ENCODE measurements at places on chromosomes 12 and 14.

- no peak for DNase-seq
These were observed 93.7 kb downstream of the HMGA2 start for GRCh38 chr12:65918021-65918420.

DNA sequence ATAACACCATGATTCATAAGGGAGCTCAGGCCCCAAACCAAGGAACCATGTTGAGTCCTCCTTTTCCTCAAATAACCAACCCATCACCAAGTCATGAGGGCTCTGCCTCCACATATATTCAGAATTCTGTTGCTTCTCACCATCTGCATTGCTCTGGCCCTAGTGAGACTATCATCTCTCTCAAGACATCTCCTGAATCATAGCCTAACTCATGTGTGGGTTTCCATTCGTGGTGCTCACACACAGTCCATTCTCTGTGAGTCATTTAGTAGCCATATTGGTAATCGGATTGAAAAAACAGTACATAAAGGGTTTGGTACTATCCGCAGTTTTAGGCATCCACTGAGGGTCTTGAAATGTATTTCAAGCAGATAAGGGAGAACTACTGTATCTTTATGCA lies 5.1 kb upstream of the SLC38A2 start:
- no peak for DNase-seq

DNA sequence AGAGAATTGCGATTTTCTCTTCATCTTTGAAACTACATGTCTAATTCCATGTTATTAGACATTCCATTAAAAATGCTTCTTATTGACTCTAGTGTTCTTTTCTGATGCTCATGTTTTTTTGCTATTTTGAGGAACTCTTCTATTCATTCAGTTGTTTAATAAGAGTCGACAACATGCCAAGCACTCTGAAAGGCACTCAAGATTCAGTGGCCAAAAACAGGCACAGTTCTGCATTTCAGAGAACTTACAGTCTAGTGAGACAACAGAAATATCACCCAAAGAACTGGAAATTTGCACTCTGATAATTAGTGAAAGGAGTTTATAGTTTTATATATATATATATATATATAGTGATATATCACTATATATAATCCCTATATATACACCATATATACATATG lies 111.7 kb downstream of the TSHR start:
- no peak for DNase-seq

GRCh38 chr12:22692964-22693555 lies 68.1 kb downstream of the ETNK1 start:
- DNase-seq, result no peak

DNA sequence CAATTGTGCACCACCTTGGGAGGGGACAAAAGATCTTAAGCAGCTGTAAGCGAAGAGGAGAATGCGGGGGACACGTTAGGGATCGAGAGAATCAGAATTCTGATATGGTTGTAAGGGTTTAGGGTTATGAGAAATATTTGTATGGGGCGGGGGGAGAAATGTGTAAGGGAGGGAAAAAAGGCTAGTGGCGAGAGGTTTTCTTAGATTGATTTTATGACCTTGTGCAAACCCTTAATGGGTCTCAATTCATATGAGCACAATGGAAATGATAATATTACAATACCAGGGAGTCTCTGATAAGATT lies 396 bp downstream of the NDUFA9 start:
- DNase-seq, result no peak

GRCh38 chr14:102496958-102497744 lies 12.4 kb downstream of the ANKRD9 start:
- no peak for DNase-seq

- no peak for DNase-seq
These were observed 225.9 kb downstream of the MSRB3 start for GRCh38 chr12:65504417-65504816.

DNA sequence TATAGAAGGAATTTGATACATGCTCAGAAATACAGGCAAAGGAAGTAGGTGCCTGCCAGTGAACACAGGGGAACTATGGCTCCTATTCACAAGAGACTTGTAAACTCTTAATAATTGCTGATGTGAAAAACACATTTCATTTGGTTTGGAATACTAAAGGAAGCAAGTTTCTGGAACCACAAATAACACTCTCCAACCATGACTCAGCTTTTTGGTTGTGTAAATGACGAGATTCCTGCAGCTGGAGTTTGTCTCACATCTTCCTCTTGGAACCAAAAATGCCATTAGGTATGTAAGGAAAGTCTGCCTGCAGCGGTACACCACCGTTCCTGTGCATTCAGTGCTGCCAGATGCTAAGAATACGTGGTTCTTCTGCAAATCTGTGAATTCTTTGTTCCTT lies 4.5 kb upstream of the OR11H6 start:
- DNase-seq, result no peak

- DNase-seq, result no peak
These were observed 37.1 kb upstream of the AMN1 start for GRCh38 chr12:31765931-31766330.

DNA sequence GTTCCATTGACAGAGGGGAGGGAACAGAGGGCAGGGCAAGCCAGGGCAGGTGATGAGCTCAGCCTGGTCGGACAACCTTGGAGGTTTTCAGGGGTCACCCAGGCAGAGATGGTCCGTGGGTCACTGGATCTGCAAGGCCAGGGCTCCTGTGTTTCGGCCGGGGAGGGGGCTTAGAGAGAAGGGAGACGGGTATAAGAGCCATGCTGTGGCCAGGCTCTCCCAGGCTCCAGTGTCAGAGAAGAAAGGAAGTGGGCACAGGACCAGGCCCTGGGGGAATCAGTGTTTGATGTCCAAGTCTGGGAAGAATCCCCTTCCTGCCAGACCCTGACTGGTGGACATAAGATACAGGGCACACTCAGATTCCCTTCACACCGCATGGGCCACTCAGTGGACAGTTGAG lies 36.9 kb downstream of the DIO3 start:
- no peak for DNase-seq

DNA sequence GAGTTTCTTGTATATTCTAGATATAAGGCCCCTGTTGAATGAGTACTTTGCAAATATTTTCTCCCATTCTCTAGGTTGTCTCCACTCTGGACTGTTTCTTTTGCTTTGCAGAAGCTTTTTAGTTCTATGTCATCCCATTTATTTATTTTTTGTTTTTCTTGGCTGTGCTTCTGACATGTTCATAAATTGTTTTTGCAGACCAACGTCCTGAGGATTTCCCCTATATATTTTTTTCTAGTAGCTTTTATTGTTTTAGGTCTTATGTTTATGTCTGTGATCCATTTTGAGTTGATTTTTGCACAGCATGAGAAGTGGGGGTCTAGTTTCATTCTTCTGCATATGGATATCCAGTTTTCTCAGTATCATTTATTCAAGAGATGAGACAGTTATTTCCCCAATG lies 70.4 kb upstream of the BTG1 start:
- DNase-seq, result no peak

DNA sequence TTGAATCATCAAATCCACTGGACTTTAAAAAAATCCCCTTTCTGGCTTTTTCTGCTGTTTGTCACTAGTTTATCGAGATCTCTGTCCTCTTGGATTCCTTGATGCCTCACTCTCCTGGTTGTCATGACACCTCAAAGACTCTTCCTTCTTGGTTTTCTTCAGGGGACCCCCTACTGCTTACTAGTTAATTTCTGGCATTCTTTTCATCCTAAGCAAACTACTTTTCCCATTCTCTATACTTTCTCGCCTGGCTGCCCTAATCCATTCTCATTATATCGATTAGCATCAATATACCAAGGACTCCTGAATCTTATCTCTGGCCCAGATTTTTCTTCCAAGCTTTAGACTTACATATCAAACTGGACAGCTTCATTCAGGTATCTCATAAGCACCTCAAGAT lies 98.6 kb downstream of the NEDD1 start:
- no peak for DNase-seq

GRCh38 chr12:26878661-26879119 lies 45.7 kb upstream of the ITPR2 start:
- DNase-seq, result no peak

GRCh38 chr12:72323881-72324280 lies 51.7 kb downstream of the TRHDE start:
- DNase-seq, result no peak

DNA sequence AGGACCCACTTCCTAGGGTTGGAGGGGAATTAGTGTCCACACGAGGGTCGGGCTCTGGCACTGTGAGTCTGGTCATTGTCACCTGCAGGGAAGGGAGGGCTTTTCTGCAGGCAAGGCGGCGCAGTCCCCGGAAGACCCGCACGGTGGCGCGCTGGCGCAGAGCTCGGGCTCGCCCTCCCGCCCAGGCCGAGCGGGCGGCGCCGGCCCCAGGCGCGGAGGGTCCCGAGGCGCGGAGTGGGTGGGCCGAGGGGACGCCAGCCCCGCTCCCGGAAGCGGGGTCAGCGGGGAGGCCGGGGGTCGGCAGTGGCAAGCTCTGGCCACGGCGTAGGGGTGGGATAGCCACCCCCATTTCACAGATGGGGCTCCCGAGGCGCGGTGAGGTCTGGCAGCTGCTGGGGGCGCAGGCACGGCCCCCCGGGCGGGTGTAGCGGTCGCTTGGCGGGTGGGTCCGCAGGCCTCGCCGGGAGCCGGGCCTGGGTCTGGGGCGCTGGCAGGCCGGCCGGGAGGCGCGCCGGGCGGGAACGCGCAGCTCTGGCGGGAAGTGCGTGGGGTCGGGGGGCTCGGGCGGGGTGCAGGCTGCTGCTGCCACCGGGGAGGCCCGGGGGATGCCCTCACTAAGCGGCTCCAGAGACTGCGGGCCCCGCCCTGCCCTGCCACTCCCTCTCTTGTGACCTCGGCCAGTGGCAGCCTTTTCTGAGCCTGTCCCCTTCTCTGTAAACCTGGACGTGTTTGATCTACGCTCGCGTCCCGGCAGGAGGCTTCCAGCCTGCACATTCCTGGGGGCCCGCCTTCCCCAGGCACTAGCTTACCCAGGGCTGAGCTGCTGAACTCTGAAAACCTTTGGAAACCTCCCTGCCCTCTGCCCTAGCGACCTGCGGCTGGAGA lies 46.1 kb downstream of the CYP46A1 start:
- peak; percentile 53 for DNase-seq

DNA sequence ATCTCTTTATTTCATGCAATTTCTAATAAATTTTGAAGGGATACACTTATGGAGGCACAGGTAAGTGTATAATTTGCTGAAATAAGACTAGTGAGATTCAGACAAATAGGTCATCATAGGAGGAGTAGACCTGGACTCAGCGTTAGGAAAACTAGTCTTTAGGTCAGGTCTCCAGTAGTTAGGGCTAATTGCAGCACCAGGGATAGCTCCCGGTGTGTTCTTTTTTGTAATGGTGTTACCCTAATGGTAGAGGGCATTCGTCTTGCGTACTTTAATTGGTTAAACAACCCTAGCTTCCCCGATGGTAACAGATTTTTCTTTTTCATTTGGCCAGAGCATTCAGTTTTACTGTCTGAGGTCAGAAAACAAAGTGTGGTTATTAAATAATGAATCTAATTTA lies 64.9 kb downstream of the ARID2 start:
- no peak for DNase-seq

DNA sequence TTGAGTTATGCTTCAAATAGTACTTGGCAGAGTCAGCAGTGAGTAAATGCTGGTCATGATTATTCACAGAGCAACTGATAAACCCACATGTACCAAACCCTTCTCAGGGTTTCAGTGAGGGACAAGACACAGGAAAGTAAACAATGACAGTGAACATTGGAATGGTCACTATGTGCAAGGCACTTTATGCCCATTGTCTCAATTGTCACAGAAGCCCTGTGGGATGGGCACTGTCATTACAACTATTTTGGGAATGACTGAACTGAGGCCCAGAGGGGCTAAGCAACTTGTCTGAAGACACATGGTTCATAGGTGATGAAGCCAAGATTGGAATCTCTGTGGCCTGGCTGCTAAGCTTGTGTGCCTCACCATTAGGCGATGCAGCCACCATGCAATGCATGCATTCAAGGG lies 238.5 kb downstream of the RBM19 start:
- no peak for DNase-seq

GRCh38 chr14:39247256-39247655 lies 13.5 kb downstream of the MIA2 start:
- no peak for DNase-seq
